ENCODE measurements at places on chromosomes 7 and 10.

- DNase-seq = no peak
Measured at GRCh38 chr7:129557686-129558481, 53.6 kb upstream of the NRF1 start.

DNA sequence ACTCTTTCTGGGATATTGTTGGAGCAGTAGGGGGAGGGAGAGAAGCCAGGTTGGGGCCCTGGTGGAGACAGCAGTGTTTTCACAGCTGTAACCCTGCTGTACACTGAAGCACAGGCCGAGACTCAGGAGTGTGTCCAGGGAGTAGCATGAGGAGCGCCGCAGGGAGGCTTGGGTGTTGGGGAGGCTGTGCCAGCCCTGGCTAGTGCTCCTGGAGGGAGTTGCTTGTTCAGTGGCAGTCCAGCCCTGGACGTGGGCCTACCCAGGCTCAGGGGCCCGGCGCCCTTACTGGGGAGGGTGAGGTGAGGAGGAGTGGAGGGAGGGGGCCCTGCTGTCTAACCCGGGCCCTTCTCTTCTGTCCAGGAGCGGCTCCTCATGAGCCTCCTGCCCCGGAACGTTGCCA lies 35.9 kb downstream of the ADCY1 start:
- no peak for DNase-seq

GRCh38 chr10:62534031-62534430 lies 159.9 kb downstream of the ZNF365 start:
- DNase-seq = no peak

DNA sequence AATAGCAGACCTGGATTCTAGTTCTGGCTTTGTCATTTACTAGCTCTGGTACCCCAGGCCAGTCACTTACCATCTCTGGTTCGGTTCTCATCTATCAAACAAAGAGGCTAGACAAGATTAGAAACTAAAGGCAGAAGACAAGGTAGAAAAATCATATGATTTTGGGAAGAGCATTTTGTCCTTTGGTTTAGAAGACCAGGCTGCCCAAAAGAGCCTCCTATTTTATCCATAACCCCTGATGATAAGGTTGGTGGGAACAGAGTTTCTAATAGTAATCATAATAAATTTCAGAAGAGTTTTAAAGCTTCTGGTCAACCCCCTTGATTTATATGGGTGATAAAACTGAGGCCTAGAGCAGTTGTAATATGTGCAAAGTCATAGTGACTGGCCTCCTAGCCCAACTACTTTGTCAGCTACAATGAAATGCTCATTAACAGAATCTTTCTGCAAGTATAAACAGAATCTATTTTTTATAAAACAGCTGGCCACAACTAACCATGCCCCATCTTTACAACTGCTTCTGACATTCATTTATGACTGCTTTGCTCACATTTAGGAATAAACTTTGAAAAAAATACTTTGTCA lies 23.4 kb downstream of the COX15 start:
- no peak for DNase-seq

GRCh38 chr7:128437426-128438332 lies 18.0 kb upstream of the HILPDA start:
- no peak for DNase-seq

- DNase-seq = no peak
Measured at GRCh38 chr7:909358-910329, 33.3 kb downstream of the GET4 start.

DNA sequence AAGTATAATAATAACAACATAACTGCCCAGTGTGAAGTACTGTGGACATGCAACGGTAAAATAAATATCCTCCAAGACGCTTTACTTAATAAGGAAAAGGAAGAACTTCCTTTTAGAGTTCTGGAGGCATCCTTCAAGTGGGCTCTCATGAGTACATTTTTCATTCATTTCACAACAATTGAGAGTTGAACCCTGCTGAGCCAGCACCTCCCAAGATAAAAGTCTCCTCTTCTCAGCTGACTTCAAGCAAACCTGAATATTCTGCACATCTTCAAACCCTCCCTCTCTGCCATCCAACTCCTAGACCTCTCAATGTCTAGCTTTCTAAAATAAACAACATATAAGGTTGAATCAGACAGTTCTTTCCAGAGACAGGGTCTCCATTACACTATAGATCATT lies 7.5 kb downstream of the CCDC71L start:
- DNase-seq = no peak

DNA sequence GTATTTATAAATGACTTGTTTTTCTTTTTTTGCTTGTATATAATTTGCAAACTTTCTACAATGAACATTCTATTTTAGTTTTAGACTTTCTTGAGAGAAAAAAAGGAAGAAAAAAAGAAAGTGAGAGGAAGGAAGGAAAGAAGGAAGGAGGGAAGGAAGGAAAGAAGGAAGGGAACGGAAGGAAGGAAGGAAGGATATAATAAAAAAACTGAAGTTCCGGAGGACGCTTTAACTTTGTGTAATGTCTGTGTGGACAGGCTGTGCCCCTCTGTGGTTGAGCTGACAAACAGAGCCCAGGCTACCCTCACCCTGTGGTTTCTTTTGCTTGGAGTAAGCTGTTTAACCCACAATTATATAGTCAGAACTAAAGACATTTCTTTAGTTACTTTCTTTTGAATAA lies 108.7 kb downstream of the SEMA3D start:
- no peak for DNase-seq

DNA sequence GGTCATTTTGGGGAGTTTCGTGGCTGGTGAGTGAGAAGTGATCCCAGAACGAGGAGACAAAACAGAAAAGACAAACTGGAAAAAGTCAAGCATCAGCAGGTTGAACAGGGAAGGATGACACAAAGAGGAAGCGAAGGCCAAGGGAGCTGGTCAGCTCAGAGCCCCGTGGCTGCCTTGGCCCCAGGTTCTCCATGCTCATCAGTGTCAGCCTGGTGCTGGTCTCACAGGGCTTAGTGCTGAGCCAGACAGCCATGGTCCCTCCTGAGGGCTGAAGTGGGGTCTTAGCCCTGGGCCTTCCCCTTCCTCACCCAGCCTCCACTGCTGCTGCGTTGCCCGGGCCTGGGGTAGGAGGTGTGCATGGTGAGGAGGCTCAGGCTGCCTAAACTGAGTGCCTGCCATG lies 183.6 kb downstream of the PFKFB3 start:
- no peak for DNase-seq

DNA sequence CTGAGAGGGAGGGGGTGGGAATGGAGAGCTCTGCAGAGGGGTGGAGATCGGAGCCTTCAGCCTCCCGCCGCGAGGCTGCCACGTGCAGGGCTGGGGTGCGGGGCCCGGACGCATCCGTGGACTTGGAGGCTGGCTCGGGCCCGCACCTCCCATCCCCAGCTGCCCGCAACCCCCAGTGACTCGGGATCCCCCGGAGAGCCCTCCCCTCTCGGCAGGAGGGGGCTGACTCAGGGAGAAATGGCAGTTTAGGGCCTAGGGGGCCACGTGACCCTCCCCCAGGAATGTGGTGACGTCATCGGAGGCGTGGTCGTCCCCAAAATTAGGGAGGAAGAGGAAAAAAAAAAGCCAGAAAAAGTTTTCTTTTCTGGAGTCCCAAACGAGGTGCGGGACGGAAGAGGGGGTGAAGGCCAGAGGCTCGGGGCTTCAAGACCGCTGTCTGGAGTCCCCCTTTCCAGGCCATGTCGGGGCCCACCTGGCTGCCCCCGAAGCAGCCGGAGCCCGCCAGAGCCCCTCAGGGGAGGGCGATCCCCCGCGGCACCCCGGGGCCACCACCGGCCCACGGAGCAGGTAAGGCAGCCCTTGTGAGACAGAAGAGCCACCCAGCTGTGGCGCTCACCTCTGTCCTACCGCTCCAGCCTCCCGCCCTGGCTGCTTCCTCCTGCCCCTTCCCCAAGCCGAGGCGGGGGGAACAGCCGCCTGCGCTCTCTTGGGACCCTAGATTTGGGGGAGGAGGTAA lies at the start of gene TRIP6:
Gene TRIP6 (plus strand): TSS at position 348 of the 736 bp plus-strand sequence. CDS start 111 bp downstream, at position 459.
- DNase-seq = peak; percentile 94

DNA sequence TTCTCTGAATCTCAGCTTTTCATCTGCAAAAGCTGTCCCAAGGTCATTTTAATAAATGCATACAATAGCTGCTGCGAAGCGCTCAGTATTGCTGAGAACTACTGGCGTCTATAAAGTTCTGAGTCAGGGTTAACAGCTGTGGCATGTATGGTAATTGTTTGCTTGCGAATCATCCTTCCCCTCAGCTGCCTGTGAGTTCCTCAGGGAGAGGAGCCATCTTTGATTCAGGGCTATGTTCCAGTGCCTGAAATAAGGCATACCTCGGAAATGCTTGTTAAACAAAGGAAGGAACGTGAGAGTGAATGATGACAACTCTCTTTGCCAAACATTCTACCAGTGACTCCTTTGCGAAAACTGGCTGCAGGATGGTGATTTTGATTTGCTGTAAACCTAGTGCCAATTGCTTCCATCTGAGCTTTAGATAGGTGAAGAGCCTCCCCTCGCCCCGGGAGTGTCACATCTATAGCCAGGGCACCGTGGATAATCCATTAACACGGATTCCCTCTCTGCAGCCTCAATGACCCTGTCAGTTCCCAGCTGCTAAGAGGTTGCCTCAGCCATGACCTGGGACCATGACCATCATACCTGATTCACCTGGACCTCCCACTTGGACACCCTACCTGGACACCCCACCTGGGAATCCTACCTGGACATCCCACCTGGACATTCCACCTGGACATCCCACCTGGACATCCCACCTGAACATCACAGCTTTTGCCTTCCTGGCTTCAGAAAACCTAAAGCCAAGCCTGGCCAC lies 39.6 kb downstream of the GPRIN2 start:
- peak; percentile 60 for DNase-seq

- DNase-seq = no peak
Measured at GRCh38 chr7:71787513-71787912, 624.6 kb downstream of the CALN1 start.

DNA sequence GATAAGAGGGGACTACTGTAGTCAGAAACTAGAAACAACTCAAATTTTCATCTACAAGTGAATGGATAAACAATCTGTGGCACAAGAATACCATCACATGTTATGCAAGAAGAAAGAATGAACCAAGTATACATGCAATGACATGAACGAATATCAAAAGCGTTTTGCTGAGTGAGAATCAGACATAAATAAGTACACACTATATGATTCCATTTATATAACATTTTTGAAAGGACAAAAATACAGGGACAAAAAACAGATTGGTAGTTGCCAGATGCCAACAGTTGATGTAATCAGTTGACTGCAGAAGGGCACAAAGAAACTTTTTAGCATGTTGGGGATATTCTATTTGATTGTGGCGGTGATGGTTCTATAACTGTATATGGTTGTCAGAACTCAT lies 33.6 kb downstream of the CTNNA3 start:
- no peak for DNase-seq

DNA sequence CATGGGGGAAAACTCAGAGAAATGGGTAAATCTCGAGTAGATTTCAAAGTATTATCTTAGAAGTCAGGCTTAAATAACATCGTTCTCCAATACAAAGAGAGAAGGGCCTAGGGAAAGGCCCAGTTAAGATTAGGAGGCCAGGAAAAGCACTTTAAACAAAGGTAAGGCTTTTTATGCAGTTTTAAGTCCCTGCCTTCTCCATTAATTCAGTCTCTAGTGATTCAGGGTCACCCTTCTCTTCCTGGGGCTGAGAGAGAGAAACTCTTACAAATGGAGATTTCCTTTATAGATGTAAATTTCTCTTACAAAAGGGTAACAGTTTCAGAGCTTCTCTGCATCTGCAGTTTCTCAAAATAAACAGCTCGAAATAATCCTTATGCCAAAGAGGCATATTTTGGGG lies 179.3 kb downstream of the HECW1 start:
- no peak for DNase-seq

DNA sequence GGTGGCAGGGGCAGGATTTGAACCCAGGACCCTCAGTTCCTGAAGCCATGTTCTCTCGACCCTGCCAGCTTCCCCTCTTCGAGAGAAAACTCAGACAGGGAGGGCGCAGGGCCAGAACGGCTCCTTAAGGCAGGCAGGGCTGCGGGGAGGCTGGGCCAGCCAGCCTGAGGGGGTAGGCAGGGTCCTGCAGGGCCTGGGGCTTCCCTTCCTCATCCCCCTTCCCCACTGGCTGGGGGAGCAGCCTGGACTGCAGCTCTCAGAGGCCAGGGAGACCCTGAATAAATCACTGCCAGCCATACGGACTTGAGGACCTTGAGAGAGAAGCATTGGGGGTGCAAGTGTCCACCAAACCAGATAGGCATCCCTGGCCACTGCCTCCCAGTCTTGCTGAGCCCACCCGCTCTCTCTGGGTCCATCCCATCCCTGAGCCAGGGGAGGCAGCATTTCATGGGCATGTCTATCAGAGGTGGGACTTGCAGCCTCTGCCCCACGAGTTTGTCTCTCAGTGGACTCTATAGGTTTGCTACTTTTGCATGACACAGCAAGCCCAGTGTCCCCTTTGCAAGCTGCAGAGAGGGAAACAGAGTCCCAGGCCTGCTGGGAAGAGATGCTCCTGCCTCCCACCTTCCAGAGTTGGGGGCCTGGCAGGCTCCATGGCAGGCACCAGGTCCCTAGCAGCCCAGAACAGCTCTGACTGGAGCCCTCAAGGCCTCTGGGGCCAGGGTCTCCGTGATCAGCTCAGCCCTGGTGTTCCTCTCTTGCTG lies 70.9 kb downstream of the MYL10 start:
- no peak for DNase-seq

- no peak for DNase-seq
Measured at GRCh38 chr10:125018576-125019143, 76.7 kb downstream of the ZRANB1 start.

GRCh38 chr10:30256084-30256483 lies 93.0 kb downstream of the MTPAP start:
- DNase-seq = no peak

DNA sequence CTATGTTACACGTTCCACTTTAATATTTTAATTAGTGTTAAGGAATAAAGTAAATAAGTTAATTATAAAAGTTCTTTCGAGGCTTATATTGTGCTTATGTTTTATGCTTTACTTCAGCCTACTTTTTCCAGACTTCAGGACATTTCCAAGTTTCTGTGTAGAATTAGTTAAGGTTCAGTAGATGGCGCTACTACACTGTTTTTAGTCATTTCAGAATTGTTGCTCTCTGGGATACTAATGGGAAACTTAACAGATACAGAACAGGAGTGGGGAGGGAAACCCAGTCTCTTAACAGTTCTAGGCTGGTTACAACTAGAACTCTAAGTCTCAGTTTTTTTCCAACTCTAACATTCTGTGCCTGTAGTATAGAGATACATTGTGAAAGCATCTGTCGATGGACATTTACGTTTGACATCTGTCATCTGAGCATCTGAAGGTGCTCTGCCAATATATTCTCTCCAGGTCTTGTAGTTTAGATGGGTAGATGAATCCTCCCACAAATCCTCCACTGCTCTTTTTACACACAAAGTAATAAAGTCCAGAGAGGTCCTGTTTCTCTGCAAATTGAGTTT lies 56.8 kb upstream of the FAM171A1 start:
- DNase-seq = peak; percentile 35

All from stromal cell of bone marrow (primary cell).